Activated CD4-positive, alpha-beta T cell treated with anti-CD3 and anti-CD28 coated beads for 48 hours (primary cell): ENCODE measurements at places on chromosomes 6 and 20.

GRCh38 chr20:18922251-18922650 is 108.7 kb downstream of the SCP2D1 start:
- no peak for DNase-seq

DNA sequence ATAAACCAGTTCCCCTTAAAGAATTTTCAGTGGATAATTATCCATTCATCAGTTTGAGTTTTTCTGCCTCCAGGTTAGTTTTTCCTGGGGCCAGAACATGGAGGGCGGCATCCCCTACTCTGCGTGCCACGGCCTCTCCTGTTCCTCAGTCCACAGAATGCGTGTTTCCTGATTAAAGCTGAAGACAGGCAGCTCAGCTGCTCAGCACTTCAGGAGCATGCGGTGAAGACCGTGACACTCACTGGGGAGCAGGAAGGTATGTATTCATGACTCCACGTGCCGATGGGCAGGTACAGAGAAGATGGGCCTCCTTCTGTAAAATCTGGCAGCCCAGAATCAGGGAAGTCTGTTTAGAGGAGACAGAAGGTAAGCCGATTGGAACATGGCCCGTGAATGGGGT is 2.0 kb upstream of the THBS2 start:
- no peak for DNase-seq

DNA sequence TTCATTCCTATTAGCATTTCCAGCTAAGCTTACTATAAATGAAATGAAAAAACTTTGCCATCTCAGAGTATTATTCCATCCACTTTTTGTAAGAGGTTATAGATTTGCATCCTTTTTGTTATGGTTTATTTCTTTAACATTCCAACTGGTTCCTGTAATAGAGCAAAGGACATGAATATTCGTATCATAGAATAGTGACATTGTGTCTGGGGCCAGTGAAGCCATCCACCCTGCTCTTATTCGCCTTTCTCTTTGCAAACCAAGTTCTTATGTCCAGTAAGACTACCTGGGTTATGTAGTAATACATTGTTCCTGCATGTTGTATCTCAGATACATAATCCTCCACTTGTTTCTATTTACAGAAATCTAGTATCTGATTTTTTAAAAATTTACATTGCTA is 43.1 kb downstream of the DCBLD1 start:
- DNase-seq = no peak

DNA sequence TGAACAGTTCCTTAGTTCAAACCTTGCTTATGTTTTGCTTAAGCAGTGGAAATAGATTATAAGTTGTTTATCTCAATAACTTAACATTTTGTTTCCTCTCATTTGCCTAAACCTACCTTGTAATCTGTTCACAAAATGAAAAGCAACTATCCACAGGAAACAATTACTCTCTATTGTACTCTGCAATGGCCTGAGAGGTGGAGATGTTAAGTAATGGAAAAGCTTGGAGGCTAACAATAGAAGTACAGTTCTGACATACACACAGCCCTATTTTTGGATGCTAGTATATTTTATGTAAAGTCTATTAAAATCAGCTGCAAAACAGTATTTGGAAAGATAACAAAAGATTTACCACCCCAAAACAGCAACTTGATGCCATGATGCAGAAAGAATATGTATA is 82.1 kb downstream of the TINAG start:
- DNase-seq = no peak

- no peak for DNase-seq
Measured at GRCh38 chr6:113015249-113015648, 668.1 kb downstream of the RFPL4B start.

GRCh38 chr20:58389324-58389967 is 417 bp downstream of the VAPB start:
- peak; percentile 40 for DNase-seq

- DNase-seq = no peak
Measured at GRCh38 chr6:81704700-81705099, 47.8 kb downstream of the TENT5A start.

- DNase-seq = no peak
Measured at GRCh38 chr6:67277312-67277711, 1357.8 kb upstream of the ADGRB3 start.

DNA sequence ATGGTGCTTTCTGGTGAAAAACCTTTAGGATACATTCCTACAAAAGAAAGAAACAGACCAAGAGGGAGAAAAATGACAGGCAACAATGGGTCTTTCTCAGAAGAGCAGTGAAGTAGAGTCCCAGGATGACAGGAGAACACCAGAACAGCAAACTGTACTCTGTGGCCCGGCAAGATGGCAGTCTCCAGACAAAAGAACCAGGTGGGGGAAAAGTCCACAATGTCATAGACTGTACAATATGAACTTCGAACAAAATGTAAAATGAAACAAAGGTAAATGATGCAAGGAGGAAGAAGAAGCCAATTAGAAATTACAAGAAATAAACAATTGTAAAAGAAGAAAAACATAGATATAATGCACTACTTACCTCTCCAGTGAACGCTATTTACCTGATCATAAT is 23.2 kb upstream of the HSF2 start:
- no peak for DNase-seq

DNA sequence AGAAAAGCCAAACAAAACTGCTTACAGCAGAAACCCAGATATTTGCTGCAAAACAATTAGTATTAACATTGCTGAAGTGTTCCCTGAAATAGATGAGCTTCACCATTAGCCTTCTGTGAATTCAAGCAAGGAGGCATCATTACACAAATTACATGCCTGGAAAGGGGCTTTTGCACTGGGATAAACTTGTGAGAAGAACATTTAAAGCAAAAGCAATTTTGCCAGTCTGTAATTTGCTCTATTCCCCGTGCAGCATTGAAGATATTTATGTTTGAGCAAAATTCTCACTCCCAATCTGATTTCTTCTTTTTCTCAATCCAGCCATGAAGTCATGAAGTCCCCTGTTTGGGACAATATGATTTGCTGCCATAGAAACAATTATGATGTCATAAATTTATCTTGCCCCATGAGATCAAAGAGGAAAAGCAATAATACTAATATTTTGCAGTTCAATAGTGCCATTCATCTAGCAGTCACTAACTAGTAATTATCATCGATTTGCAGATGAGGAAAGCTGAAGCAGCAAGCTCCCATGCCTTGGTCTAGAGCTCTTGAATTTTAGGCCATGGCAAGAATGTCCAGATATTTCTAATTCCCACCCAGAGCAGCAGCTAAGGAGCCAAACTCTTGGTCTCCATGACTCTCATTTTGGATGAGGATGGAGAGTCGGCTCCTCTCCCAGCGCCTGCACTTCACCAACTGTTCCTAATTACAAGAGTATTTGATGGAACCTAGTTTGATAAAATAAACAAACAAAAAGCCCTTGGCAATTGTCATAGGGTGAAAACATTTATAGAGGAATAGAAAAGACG is 49.5 kb upstream of the CCN6 start:
- DNase-seq = no peak

GRCh38 chr6:43516367-43516696 is 394 bp downstream of the YIPF3 start:
- DNase-seq = no peak

DNA sequence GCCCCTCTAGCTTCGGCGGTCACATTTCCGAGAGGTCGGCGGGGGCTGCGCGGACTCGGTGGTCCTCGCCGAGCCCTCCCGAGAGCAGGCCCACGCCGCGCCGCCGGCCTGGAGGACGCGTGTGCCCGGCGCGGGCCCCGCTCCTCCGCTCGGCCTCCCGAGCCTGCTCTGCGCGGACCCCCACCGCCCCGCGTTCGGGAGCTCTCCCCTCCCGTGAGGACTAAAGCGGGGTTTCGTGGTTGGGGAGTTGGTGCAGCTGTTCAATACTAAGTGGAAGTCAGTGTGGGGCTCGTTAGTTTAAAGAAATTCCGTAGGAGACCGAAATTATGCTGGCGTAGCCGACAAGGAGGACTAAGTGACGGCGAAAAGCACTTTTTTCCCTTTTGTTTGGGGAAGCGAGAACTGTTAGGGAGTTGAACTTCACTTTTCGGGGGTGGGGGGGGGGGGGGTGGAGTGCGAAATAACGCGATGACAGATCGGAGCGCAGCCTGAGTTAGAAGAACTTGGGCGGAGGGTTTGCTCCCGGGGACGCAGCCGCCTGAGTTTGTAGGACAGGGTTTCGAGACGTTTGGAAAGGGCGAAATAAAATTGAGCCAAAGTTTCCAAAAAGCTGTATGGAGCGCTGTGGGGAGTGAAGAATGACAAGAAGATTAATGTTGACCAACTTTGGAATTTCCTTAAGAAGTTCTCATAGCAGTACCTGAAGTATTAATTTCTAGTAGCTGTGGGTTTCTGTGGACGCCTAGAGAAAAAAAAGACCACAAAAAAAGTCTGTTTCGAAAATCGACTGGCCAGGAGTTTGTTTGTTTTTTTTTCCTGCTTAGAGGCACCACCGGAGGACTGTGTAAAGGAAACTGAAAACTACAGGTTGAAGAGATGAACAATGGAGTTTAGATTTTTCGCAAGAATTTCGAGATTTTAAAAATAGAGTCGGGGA is 1.4 kb downstream of the QKI start:
- peak; percentile 54 for DNase-seq

GRCh38 chr20:41784209-41784958 is 166.2 kb upstream of the CHD6 start:
- no peak for DNase-seq

- DNase-seq = no peak
Measured at GRCh38 chr6:21332077-21332476, 261.5 kb upstream of the SOX4 start.

DNA sequence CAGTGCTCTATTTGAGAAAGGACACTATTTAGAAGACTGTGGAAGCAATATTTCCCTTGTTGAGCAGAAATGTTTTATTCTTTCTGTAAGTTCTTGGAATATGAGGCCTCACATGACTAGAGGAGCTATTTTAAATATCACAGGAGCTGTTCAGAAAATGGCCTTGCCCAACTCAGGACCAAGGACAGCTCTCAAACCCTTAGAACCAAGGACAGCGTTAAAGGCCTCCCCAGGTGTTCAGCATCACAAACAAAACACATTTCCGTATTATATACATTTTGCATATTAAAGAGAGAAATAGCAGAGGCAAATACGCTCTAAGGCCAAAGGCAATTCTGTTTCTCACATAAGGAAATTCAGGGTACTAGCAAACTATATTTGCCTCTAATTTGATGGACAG is 631.4 kb downstream of the CDH26 start:
- DNase-seq = no peak

DNA sequence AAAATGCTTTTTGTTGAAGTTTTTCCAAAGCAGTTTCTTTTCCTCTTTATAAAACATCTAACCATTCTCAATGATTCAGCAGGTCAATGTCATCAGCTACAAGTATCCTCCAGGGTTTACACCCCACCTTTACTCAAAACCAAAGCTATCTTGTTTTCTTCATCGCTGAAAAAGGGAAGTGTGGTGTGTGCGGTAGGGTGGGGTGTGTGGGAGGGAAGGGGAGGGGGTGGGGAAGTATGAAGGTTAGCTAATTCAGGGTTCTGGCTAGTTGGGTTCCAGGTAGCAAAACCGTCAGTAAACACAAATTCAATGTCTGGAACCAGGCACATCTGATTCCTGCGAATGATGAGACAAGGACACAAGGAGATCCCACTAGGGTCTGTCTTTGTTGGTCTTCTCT is 189.6 kb downstream of the GJA10 start:
- DNase-seq = peak; percentile 62

DNA sequence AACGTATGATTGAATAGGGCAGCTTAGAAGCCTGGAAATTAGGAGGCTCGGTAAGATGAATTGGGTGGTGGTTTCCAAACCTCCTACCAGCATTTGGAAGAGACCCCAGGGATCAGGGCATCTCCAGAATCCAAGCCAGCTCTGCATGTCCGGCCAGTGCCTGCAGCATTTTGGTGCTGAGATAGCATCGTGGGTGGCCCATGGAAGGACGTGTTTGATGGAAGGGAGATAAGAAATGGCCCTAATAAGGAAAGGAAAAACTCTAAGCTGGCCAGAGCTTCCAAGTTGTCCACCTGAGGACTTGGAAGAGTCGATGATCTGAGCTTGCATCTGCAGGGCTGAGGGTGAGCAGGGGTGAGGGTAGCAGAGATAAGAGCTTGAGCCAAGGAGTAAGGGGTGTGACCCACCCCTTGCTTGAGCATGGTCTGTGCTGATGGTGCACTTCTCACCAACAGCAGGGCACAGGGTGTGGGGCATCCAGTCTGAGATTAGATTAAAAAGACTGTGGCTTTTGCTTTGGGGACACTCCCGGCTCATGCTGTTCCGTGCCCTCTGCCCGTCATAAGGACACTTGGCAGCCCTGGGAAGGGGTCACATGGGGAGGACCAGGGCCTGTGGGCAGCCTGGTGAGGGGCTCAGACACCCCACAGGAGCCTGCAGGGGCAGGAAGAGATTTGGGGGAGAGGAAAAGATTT is 213.2 kb downstream of the ERMARD start:
- no peak for DNase-seq

DNA sequence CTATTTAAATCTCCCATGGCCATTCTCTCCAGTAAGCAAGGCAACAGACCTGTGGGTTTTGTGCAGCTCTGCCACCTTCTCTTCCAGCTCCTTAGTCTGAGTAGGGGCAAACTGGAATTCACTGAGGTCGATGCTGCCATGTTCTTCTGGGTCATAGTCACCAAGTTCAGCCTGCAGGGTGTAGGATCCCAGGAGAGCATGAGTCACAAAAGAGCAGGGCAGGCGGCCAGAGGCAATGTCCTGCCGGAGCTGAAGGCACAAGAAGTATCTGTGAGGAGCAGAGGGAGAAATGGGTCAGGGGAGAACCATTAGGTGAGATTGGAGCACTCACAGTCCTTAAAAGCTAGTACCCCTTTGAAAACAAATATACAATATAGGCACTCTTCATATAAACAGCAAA is 73.7 kb downstream of the SMLR1 start:
- no peak for DNase-seq

GRCh38 chr20:21063276-21063675 is 42.9 kb downstream of the LINC00237 start:
- DNase-seq = no peak

DNA sequence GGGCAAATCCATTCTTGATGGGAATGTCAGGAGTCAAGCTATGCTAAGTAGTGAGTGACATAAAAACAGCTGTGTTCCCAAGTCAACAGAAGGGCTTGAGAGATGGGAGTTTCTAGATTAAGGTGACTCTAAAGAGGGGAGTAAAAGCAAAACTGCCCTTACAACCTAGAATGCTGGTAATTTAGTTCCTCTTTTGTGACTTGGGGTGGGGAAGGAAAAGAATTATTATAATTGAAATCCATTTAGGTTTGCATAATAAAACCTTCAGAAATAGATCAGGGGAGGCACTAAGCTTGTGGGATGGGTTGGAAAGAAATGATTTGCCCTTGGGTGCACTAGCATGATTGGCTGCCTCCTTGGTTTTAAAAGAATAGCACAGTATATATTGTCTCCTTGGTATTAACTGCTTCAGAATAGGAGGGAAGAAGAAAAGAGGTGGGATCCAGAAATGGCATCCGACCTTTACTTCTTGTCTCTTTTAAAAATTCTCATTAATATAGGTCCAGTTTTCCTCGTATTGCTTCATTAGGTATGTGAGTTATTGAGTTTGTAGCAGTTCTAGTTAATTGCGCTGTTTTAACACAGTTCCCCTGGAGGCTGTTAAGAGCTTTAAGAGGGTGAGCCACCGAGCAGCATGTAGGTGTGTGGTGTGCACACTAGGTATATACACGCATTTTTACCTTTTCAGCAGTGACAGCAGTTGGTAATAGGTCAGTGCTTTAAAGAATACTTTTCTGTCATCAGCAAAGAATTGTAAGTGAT is 95.3 kb upstream of the VSTM2L start:
- no peak for DNase-seq

GRCh38 chr6:157848693-157849092 is 25.6 kb downstream of the SNX9 start:
- no peak for DNase-seq
